ENCODE measurements at places on chromosomes 1 and 21. TPM values are rescaled to one million over a fixed set of nuclear protein-coding genes. Genes with fewer than 3 reads are reported as not detected.

GRCh38 chr1:209884665-209885117 lies 53.3 kb upstream of the SYT14 start:
- peaks cover 9% of the 10 kb centered on the region for H3K27me3 ChIP-seq
- no peak overlapping the region for H3K4me3 ChIP-seq
- no peak overlapping the region for H3K27ac ChIP-seq
- no peaks in the 10 kb centered on the region for H3K4me1 ChIP-seq
- no peaks in the 10 kb centered on the region for H3K36me3 ChIP-seq

DNA sequence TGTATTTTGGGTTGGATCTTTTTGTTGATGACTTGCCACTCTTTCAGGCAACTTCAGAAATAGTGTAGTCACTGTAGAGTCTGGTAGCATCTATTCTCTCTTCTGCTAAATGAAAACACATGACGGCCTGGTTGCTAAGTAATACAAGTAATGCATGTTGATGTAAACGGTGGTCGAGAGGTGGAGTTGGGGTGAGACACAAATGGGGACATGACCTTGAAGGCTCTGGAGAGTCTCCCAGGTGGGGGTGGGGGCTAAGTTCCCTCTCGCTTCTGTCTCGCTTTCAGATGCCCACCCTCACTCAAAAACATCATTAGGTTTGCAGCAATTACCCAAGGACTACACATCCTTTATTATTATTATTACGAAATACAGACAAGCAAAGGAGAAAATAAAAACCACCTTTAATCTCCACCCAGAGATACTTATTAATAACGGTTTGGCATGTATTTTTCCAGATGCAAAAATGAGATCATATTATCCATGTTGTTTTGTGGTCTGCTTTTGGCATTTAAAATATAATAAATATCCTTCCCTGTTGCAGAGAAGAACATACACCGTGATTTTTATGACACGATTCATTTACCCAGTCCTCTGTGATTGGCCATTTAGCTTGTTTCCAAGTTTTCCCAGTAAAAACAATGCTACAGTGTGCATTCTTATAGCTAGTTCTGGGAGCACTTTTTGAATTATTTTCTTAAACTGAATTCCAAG lies 138.1 kb downstream of the MIS18A start:
- H3K36me3 ChIP-seq, result no peaks in the 10 kb centered on the region
- no peaks in the 10 kb centered on the region for H3K27me3 ChIP-seq
- H3K27ac ChIP-seq, result no peak overlapping the region

- no peak overlapping the region for H3K27ac ChIP-seq
- H3K4me1 ChIP-seq, result peaks cover 7% of the 10 kb centered on the region
- H3K27me3 ChIP-seq, result peaks cover 2% of the 10 kb centered on the region
- DNase-seq, result no peak
- H3K4me3 ChIP-seq, result no peak overlapping the region
- H3K36me3 ChIP-seq, result no peaks in the 10 kb centered on the region
These were observed 4.9 kb upstream of the MAPKAPK2 start for GRCh38 chr1:206679738-206680211.

- H3K4me1 ChIP-seq, result no peaks in the 10 kb centered on the region
- no peaks in the 10 kb centered on the region for H3K27me3 ChIP-seq
- no peak overlapping the region for H3K4me3 ChIP-seq
- no peaks in the 10 kb centered on the region for H3K36me3 ChIP-seq
- H3K27ac ChIP-seq, result no peak overlapping the region
These were observed 61.6 kb downstream of the NME7 start for GRCh38 chr1:169305948-169306347.

Gene FAM177B
- polyA plus RNA-seq, result 0.08 TPM

Gene S100A4
- 6.0 TPM for polyA plus RNA-seq

DNA sequence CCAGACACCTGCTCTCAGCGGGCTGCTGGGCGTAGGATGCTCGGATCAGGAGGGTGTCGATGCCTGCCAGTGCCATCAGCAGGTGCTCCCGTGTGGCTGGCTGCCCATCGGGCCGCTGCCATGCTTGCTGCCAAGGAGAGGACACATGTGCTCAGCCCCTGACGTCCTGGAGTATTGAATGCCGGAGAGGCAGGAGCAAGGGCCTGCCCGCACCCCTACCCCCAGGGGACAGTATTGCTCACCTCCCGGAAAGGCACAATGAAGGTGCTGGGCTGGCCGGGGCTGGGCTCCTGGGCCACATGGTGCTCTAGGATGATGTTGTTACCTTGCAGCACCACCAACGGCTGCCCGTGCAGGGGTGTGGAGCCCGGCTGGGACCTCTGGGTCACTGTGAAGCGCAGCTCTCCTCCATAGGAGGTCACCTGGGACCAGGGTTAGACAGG lies 61.5 kb downstream of the HSPG2 start:
- no peak overlapping the region for H3K4me3 ChIP-seq
- H3K4me1 ChIP-seq, result peaks cover 12% of the 10 kb centered on the region
- H3K27me3 ChIP-seq, result no peaks in the 10 kb centered on the region
- no peak overlapping the region for H3K27ac ChIP-seq

Gene OR2L8
- not detected for polyA plus RNA-seq

GRCh38 chr1:92791487-92792066 lies 6.7 kb upstream of the EVI5 start:
- H3K36me3 ChIP-seq, result no peaks in the 10 kb centered on the region
- H3K4me3 ChIP-seq, result no peak overlapping the region
- H3K4me1 ChIP-seq, result no peaks in the 10 kb centered on the region
- DNase-seq, result no peak
- no peak overlapping the region for H3K27ac ChIP-seq

- no peaks in the 10 kb centered on the region for H3K27me3 ChIP-seq
- H3K4me1 ChIP-seq, result peaks cover 12% of the 10 kb centered on the region
- peak overlapping the region; percentile 75 for H3K27ac ChIP-seq
- peaks cover 5% of the 10 kb centered on the region for H3K36me3 ChIP-seq
- H3K4me3 ChIP-seq, result no peak overlapping the region
These were observed 71.8 kb upstream of the MACF1 start for GRCh38 chr1:39132505-39133339.

DNA sequence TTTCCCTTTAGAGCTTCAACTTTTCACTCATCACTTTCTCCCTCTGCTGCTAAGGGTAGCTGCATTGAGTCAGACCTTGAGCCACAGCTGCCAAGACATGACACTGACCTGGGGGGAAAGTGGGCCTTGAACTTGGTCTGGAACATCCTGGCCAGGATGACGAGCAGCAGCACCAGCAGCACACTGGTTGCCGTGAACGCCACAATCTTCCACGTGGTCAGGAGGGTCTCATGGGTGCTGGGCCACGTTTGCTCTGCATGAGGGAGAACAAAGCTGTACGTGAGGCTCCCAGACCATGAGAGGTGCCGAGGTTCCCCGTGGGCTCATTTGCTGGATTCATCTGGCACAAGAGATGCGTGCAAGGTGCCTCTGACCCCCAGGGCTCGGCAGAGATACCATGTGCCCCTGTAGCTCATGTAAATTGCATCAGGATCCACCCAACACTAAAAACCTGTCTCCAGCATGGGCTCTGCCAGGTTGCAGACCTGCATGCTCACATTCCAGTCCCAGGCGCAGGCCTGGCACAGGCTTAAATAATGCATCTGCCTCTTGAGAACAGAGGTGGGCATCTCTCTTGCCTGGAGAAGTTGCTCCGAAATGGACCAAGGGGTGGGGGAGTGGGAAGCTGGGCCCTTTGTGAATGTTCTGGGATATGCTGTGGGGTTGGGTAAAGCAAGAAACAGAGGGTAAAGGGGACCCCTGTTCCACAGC lies 84.6 kb upstream of the TLR5 start:
- H3K27me3 ChIP-seq, result no peaks in the 10 kb centered on the region
- H3K4me3 ChIP-seq, result no peak overlapping the region
- DNase-seq, result no peak
- H3K4me1 ChIP-seq, result peaks cover 3% of the 10 kb centered on the region
- no peak overlapping the region for H3K27ac ChIP-seq

DNA sequence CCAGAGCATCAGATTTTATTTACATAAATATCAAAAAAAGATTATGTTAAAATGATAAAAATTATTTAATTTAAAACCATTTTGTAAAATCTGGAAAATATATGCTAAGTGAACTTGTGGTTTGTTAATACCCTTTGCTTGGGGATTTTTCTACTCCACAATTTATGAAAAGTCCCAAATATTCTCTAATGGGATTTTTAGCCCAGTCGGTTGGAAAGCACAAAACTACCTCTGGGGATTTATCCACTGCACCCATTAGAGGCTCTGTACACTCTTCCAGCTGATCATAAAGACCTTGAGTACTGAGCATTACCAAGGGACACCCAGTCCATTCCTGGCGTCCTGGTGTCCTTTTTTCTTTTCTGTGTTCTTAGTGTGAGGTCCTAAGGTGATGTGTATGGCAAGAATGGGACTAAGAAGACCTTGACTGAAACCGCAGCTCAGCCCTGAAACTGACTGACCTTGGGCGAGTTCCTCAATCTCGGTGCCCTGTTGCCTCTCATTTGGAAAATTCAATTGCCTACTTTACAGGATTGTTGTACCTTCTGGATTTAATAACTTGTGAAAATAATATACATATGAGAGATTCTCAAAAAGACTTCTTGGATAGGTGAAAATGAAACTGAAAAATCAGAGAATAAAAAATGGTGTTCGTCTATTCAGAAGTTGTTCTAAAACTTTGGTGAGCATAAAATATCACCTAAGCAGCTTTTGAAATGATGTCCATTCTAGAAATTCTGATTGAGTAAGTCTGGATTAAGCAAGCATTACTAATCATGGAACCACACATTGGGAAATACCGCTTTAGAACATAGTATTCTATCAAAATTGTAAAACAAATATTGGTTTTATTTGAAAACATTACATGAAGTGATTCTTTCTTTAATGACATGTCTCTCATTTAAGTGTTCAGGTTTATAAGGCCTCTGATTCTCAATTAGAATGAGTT lies 21.5 kb upstream of the SAMSN1 start:
- no peaks in the 10 kb centered on the region for H3K36me3 ChIP-seq
- H3K27me3 ChIP-seq, result no peaks in the 10 kb centered on the region
- no peaks in the 10 kb centered on the region for H3K4me1 ChIP-seq
- DNase-seq, result no peak
- no peak overlapping the region for H3K4me3 ChIP-seq
- no peak overlapping the region for H3K27ac ChIP-seq

Gene BMP8B
- 19.3 TPM for polyA plus RNA-seq

- DNase-seq, result peak; percentile 21
- H3K36me3 ChIP-seq, result peaks cover 15% of the 10 kb centered on the region
- H3K4me1 ChIP-seq, result peaks cover 12% of the 10 kb centered on the region
- H3K4me3 ChIP-seq, result no peak overlapping the region
These were observed 20.9 kb upstream of the CDCP2 start for GRCh38 chr1:54173681-54174080.

- no peaks in the 10 kb centered on the region for H3K4me1 ChIP-seq
- no peak overlapping the region for H3K27ac ChIP-seq
- DNase-seq, result no peak
These were observed 45.1 kb downstream of the SLC2A1 start for GRCh38 chr1:42913426-42914091.

DNA sequence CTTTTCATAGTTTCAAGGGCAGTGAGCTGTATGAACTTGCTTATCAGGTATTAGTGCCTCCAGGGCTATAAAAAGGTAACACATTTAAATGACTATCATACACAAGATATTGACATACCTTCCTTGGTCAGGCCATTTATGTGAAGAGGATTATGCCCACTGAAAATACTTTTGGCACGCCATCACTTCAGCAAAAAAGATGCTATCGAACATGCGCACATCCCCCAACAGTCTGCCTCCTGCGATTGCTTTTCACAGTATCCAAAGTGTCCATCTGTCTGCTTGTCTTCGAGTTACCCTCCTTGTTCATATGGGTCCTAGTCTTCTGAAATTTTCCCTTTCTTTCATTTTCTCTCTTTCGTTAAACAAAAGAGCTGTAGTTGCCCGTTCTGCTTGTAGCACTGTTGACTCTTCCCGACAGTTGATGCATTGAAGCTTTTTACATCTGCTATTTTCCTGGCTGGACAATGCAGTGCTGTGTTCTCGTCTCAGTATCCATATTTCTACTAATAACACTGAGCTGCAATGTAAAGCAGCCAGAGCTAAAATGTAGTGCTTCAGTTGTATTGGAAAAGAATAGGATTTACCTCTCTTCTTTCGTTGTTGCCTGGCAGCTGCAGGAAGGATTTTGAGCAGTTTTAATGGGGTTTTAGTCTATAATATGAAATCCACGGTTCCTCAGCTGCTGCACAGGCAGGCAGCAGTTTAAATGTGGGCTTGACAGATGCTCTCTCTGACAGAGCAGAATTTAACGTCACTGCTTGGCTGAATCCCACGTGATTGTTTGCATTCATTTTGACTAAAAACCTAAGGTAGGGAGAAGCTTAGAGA lies at the start of gene B3GALT2:
B3GALT2 (minus strand) TSS at position 713 of the 831 bp plus-strand sequence. CDS start 5,051 bp downstream, outside the sequence.
- H3K4me1 ChIP-seq, result peaks cover 3% of the 10 kb centered on the region
- H3K27me3 ChIP-seq, result no peaks in the 10 kb centered on the region
- no peaks in the 10 kb centered on the region for H3K36me3 ChIP-seq
- peak within 1 kb of the TSS; percentile 60 for H3K4me3 ChIP-seq

Gene VAV3
- 6.4 TPM for polyA plus RNA-seq

- no peak overlapping the region for H3K4me3 ChIP-seq
- H3K27me3 ChIP-seq, result no peaks in the 10 kb centered on the region
- DNase-seq, result no peak
These were observed 19.5 kb upstream of the DDR2 start for GRCh38 chr1:162612606-162613400.

Gene RYR2
- polyA plus RNA-seq, result 16.6 TPM

DNA sequence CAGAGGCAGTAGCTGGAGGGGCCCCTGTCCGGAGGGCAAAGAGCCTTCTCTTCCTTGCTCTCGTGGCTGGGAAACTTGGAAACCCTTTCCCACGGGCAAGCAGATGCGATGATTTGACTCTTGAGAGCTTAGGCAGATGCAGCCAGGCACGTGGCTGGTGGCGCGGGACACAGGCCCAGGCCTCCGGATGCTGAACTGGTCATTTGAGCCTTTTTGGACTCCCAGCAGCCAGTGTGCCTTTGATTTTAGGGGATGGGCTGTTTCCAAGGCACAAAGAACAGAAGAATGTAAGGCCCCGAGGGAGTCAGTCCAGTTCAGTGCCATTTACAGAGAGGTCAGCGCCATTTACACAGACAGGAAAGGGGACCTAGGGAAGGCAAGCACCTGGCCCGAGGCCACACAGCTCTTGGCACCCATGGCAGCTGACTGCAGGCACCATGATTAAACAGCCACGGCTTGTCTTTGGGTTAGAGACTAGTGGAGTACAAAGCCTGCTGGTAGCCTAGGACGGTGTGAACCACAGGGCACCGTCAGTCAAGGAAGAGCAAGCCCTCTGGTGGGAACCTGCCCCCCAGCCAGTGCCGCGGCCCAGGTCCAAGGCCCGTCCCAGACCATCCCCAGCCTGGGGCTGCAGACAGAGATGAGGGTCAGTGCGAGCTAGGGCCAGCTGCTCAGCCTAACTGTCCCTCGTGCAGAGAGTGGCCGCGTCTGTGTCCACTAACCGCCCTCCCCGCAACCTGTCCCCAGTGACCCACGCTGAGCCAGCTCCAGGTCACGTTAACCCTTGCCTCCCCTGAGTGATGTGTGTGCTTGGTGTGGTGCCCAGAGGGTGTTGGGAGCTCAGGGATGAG lies 20.4 kb upstream of the CCDC27 start:
- peaks cover 15% of the 10 kb centered on the region for H3K27me3 ChIP-seq
- peaks cover 30% of the 10 kb centered on the region for H3K4me1 ChIP-seq
- H3K27ac ChIP-seq, result no peak overlapping the region

DNA sequence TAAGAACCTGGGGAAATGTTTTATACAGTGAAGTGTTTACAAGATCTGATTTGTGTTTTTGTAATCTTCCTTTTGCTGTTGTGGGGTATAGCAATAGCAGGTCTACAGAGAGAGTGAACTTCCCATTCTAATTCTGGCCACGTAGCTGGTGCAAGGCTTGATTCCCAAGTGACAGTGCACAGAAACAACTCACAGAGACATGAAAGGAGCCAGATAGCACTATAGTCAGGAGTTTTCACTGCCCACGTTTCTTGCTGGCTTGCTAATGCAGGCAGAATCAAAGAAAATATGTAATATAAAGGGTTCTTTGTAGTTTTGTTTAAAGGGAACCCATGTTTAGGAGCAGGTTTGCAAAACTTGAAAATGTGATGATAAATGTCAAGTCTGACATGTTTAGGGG lies 170.9 kb upstream of the IVNS1ABP start:
- peaks cover 12% of the 10 kb centered on the region for H3K4me1 ChIP-seq
- H3K36me3 ChIP-seq, result no peaks in the 10 kb centered on the region
- no peak overlapping the region for H3K27ac ChIP-seq
- H3K4me3 ChIP-seq, result no peak overlapping the region
- no peaks in the 10 kb centered on the region for H3K27me3 ChIP-seq
